ENCODE measurements at places on chromosomes 2 and 18.
A peak's percentile ranks its signal among the peaks of the same experiment; 100 is the strongest.

DNA sequence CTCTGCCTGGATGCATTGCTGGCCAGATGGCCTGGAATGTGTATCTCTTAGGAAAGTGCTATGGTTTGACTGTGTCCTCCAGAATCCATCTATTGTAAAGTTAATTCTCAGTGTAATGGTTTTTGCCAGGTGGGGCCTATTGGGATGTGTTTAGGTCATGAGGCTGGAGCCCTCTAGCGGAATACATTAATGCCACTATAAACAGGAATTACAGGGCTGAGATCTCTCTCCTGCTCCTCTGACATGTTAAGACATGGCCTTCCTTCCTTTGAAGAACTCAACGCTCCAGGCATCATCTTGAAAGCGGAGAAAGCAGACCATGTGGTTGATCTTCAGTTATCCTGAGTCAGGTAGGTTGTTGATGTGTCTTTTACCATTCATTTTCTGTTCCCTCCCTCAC lies 276.4 kb downstream of the RPIA start:
- DNase-seq = no peak

DNA sequence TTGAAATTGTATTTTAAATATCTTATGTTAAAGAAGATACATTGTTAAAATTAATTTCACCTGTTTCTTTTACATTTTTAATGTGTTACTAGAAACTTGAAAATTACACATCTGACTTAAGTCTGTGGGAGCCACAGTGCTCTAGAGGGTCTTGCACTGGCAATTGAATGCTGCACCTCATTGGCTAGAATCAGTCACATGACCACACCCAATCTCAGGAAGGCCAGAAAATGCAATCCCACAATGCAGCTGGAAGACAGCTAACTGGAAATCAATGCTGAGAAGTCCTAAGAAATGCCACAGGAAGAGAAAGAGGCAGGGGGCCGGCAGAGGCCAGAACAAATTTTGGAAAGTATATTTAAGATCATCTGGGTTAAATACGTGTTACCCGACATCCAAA lies 189.2 kb upstream of the POU3F3 start:
- DNase-seq = no peak

- no peak for DNase-seq
Observed at GRCh38 chr2:122808286-122808969, 1053.0 kb downstream of the TSN start.

DNA sequence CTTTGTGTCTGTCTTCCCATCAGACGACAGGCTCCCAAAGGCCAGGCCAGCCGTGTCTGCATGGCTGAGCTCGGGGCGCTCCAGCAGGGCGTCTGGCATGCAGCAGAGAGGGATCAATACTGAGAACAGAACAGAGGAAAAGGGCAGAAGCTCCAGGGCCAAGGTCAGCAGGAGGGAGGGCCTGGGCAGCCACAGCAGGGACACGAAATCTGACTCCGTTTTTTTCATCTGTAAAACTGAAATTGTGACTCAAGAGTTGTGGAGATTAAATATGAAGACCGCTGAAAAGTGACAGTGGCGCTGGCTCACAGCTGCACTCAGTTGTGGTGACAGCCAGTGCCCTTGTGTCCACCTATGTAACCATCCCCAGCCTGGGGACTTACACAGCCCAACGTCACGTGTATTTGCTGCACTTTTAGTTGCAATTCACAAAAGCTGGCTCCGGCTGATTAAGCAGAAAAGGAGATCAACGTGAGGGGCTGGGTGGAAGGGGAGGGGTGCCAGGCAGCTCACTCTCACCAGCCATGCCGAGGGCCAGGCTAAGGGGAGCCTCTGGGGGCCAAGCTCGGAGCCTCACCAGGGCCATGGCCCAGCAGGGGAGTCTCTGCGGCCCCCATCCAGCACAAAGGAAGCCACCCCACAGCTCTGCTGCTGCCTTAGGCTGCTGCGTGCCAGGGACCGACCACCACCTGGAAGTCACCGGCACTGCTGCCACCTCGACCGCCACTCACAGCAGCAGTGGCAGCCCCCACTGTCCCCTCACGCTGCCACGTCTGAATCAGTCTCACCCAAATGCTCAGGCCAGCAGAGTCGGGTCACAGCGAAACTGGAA lies 74.7 kb downstream of the EIPR1 start:
- no peak for DNase-seq

DNA sequence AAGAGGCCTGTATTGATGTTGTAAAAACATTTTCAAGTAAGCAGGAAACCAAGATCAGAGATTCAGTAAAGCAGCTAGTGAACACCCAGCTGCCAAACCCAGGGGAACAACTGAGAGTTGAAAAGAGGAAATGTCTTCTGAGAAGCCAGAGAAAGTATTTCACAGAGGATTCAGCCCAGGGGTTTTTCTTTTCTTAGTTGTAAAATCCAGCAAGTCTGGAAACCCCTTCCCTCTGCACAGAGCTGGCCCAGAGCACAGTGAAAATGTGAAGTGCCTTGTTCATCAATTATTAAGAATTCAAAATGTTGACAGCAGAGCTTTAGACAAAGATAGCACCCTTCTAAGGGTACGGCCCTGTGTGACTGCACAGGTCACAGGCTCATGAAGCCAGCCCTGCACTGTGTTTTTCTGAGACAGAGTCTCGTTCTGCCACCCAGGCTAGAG lies 28.4 kb downstream of the AFF3 start:
- DNase-seq = peak; percentile 36

DNA sequence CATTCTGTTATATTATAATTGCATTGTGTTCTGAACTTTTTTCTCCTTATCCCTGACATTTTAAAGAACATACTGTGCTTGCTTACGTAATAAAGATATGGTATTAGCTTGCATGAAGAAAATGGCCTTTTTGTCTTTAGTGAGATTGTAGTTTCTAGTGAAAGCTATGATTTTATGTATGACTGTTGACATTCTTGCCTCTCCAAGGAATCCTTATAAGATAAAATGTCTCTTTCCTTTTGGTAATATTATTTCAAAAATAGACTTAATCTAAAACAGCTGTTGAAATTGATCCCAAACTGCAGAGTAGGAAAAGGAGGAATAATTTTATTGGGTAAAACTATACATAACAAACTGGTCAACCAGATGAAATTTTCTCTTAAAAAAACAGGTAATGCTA lies 40.8 kb upstream of the CCDC102B start:
- no peak for DNase-seq

- DNase-seq = no peak
Observed at GRCh38 chr2:94874277-94874997, 3.2 kb downstream of the TEKT4 start.

GRCh38 chr2:40874380-40874779 lies 422.5 kb upstream of the SLC8A1 start:
- no peak for DNase-seq

- DNase-seq = no peak
Observed at GRCh38 chr18:48571639-48572384, 33.0 kb downstream of the CTIF start.

DNA sequence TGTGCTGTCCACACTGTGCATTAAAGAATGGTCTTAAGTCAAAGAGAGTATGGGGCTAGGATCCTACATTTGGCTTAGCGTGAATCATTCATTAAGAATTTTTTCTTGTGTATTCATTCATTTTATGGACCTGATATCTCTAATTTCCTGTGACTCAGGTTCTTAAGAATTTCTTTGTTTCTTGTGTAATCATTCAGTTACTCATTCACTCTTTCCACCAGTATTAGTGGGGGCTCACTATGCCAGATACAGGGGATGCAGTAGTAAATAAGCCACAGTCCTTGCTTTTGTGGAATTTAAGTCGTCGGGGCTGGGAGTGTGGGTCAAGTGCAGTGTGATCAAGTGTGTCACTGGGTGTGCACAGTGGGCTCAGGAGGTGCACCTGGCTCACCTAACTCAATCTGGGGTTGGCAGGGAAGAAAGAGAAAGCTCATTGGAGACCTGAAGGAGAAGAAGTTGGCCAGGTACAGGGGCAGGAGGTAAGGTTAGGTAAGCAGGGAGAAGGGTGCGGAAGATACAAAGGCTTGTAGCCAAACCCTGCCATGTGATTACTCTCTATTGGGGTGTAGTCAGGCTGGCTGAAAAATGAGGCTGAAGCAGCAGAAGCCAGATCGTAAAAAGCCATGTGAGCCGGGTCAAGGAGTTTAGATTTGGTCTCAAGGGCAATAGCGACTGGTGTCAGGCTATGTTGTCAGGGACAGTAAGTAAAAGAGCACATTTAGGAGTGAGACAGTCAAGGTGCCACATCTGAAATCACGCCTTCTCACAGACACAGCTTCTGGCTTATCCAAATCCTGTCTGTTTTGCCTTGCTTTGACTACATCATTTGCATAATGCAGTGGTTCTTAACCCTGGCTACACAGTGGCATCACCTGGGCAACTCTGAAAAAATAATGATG lies 67.2 kb downstream of the KCTD1 start:
- DNase-seq = no peak

- no peak for DNase-seq
Observed at GRCh38 chr2:241817126-241817820, 8.3 kb downstream of the NEU4 start.

GRCh38 chr18:49859725-49860124 lies 46.4 kb upstream of the ACAA2 start:
- no peak for DNase-seq

DNA sequence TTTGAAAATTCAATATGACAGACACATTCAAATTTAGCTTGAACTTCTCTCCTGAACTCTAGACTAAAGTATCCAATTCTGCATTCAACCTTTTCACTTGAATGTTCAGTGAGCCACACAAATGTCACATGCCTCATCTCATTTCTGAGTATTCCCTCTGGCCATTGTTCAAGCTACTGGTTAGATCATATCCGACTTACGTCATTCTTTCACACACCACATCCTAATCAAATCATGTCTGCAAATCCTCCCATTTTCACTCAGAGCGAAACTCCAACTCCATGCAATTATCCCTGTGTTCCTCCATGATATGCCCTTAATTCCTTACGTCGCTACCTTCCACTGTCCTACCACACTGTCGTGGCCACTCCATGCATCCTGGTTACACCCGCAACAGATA lies 425.1 kb downstream of the CBLN2 start:
- no peak for DNase-seq

- DNase-seq = no peak
Observed at GRCh38 chr2:118614841-118615271, 232.6 kb downstream of the EN1 start.

DNA sequence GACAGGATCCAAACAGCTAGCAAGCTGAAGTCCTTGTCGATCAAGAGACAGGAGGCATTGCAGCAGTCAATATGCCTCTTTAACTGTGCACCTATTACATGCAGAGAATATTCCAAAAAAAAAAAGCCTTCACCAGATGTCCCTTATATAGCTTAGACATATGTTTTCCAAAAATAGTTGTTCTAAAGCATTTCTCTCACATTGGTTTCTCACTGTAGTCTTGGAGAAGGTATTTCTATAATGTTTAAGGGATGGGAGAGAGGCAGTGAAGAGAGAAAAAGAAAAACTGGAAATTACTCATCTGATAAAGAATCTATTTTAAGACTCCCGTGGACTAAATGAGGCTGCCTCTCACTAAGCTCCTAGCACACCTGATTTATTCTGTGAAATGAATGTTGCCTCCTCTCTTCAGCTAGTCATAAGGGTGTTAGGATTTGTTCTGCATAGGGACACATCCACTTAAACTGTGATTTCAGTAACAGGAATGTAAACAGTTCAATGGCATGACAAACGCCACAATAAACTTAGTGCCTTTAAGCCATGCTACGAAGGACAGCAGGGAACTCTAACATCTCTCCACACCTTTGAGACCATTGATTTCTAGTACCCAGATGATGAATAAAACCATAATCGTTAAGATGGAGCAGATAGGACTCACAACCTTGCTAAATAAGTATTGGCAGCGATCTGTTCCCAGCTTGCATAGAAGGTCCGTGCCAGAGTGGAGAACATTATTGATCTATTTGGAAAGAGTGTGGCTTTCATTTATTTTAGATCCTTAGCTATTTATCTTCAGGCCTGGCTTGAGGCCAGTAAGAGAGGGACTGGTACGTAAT lies 98.6 kb upstream of the NCK2 start:
- DNase-seq = no peak

GRCh38 chr2:160425434-160426151 lies 68.0 kb downstream of the RBMS1 start:
- no peak for DNase-seq

DNA sequence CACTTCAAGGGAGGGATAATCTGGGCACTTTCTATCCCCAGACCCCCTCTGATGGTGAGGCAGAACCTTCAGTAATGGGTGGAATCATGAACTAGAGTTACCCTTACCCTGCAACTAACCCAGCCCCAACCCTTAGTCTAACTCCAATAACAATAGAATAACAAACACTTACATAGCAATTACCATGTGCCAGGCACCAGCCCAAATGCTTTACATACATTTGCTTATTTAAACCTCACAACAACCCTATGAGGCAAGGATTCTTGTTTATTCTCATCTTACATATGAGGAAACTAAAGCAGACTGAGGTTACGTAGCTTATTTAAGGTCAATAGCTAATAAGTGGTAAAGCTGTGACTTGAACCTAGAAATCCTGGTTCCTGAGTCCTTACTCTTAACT lies 132.8 kb downstream of the CYP26B1 start:
- DNase-seq = no peak

DNA sequence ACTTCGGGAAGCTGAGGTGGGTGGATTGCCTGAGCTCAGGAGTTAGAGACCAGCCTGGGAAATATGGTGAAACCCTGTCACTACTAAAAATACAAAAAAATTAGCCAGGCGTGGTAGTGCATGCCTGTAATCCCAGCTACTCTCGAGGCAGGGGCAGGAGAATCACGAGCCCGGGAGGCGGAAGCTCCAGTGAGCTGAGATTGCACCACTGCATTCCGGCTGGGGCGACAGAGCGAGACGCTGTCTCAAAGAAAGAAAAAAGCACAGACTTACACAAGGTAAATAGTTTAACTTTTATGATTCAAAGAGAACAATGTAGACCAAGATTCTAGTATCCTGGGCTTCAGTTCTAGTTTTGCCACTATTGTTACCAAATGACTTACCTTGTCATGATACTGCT lies 37.4 kb downstream of the NCKAP1 start:
- DNase-seq = no peak

- no peak for DNase-seq
Observed at GRCh38 chr18:53115876-53116585, 776.0 kb downstream of the DCC start.

GRCh38 chr2:104703669-104704068 lies 150.2 kb upstream of the POU3F3 start:
- no peak for DNase-seq

GRCh38 chr2:73822276-73822675 lies 6.5 kb upstream of the STAMBP start:
- DNase-seq = peak; percentile 53

GRCh38 chr2:125169022-125169763 lies 1144.1 kb downstream of the CNTNAP5 start:
- no peak for DNase-seq

DNA sequence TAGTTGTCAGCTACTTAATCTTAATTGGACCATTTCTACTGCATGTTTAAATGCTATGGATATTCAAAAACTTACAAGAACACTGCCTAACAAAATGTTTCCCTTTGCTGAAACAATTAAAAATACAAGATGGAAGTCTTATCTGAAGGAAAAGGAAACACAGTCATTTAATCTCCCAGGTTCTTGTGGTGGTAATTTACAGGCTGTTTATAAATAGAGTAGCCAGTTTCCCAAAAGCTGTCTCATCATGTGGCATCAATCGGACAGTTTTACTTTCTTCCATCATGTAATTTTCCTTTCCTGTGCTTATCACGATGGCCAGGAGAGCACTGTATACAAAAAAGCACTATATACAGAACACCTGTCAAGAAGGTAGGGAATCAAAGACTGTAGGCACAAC lies 368.1 kb downstream of the ZEB2 start:
- no peak for DNase-seq
